ENCODE measurements at places on chromosomes 16 and 17. TPM values are rescaled to one million over a fixed set of nuclear protein-coding genes. Genes with fewer than 3 reads are reported as not detected.

DNA sequence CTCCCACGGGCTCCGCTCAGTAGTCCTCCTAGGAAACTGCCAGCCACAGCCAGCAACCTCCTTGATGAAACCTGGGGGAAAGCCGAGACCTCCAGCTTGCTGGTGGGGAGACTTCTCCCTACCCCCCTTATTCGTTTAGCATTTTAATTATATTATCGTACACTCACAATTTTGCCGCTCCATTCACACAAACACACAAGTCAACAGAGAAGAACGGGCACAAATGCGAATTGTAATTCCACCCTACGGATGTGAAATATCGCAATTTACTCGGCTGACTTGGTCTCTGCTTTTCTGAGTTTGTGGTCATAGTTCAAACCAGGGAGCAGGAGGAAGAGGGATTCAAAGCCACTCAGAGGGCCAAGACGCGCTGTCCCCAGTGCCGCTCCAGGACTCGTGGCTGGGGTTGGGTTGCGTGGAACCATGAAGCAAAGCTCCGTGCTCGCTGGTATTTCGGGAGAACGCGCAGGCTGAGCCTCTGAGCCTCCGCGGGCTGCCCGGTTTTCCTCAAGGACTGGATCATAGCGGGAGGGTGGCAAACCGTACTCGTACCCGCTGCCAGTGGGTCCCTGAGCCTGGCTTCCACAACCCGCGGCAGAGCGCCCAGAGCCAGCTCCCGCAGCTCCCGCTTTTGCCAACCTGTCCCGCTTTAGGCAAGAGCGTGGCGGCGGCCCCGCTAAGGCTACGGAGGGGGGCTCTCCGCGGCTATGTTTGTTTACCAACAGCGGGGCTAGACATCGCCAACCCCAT, 2.0 kb downstream of the LHX1 start:
- DNase-seq = no peak

GRCh38 chr16:85234310-85235204, 122.3 kb upstream of the CIBAR2 start:
- DNase-seq = no peak

IRX3 gene
- not detected for total RNA-seq

- no peak for DNase-seq
Observed at GRCh38 chr16:5002699-5003143, 31.0 kb downstream of the NAGPA start.

- DNase-seq = no peak
Observed at GRCh38 chr16:83312718-83313245, 495.0 kb upstream of the HSBP1 start.

TBC1D3C gene
- not detected for total RNA-seq

DNA sequence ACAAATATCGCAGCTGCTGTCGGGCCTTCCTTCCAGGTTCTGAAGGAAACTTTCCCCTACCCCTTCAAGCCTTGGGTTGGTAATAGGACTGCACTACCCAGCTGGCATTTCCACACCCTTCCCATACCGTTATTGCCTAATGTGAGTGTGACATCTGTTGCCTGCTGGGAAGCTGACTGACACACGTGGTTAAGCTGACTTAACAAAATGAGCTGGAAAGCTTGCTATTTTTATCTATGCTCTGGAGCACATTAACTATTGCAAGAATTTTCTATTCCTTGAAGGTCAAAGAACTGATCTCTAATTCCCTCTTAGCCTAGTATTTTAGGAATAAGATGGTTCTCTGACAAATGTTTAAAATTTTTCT, 79.5 kb downstream of the PMP22 start:
- no peak for DNase-seq

KRTAP4-3 gene
- total RNA-seq = not detected

DNA sequence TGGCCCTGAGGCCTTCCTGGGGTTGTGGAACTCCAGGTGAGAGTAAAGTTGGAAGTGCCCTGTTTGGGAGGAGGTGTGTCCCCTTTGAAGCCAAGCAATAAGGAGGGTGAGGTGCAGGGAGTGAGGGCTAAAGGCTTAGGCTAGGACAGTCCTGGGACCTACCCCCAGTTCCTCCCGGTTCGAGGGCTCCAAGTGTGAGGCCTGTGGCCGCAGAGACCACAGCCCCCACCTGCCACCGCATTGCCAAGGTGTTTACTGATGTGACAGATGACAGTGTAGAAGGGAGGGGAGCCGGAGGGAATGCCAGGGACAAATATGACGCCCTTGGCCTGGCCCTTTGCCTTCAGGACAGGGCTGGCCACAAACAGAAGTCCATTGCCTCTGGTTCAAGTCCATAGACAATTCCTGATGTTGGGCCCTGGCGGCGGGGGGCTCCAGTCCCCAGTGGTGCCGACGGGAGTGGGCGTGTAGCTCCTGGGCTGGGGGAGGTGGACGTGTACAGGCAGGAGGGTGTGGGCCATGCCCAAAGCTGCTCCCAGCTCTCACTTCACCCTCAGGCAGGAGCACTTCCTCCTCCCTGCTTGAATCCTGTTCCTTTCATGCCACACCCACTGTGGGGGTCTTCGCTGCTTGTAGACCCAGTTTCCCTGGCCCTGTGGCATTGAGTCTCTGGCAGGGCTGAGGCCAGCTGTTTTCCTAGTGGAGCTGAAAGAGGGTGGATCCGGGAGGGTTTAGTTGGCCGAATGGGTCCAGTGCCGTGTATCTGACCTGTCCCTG, 3.2 kb downstream of the ADORA2B start:
- no peak for DNase-seq
